ENCODE measurements at places on chromosomes 2 and 18.
A peak's percentile ranks its signal among the peaks of the same experiment; 100 is the strongest.

GRCh38 chr2:22787745-22788144 is 597.2 kb upstream of the KLHL29 start:
- DNase-seq, result no peak

DNA sequence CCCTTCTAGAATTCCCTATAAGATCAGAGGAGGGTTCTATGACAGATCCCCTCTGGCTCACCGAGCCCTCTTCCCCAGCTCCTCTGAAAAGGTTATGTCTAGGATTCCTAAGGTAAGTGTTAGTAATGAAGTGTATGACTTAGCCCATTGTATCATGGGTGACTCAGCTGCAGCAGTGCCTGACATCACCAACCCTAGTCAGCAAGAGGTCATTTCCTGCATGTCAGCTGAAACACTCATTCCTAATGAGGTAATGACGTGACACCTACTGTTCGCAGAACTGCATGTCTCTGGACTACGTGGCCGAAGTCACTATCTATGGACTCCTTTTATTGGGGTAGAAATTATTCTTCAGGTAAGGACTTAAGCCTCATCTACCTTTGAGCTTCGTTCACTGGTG is 196.1 kb upstream of the MYT1L start:
- no peak for DNase-seq

DNA sequence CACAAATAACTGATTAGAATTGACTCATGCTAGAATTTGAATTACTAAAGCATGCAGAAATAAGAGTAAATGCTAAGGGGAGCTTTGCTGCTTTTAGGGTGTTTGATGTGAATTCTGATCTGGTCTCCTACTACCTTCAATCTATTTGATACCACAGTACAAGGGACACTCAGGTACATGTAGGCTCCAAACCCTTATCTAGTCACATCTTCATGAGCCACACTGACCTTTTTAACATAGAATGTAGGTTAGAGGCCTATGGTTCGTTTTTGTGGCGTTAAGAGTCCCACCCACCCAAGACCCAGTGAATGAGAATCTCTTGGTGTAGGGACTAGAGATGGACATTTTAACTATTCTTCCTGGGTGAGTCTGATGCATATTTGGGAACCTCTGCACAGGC is 65.7 kb downstream of the PLCL1 start:
- DNase-seq, result no peak

- peak; percentile 18 for DNase-seq
Observed at GRCh38 chr18:2108591-2108990, 462.7 kb downstream of the METTL4 start.

DNA sequence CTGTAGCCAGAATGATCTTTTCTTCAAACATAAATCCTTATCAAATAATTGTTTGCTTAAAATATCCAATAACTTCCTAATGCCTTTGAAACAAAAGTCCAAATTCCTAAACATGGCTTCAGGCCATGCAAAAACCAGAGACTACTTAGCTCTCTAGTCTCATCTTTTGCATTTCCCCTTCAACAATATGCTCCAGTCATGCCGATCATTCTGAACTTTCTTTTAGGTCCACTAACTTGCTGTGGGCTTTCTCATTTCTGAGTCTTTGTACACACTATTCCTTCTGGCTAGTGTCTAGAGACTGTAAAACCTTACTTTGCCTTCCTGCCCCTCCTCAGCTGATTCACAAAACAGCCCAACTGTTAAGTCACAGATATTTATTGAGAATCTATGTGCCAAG is 51.5 kb downstream of the VIL1 start:
- no peak for DNase-seq

DNA sequence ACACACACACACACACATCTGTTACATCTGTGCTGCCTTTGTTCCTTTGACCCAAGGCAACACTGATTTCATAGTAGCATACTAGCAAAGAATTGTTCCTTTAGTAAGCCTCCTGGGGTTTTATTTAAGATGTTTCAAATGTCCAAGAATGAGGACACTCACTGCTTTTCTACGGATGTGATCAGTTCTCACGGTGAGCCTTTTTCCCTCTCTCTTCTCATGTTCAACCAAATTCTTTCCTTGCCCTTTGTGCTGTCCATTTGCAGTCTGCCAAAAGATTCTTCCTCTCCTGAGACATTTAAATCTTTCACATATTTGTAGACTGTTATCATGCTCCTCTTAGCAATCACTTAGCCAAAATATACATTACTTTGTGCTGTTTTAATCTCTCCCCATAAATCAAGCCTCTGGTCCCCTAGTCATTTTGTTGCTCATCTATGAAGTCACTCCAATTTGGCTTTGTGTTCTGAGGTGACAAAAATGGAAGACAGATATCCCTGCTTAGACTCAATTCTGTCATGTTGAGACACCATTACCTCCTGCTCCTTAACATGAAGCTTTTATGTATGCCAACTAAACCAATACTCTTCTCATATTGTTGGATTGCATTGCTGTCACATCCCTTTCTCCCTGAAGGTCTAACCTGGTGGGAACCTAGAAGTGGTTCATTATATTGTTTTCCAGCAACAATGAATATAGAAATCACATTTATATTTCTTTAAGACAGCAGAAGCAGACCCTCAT is 1605.3 kb upstream of the ACVR2A start:
- peak; percentile 68 for DNase-seq

GRCh38 chr2:151264157-151264825 is 2.6 kb upstream of the RBM43 start:
- peak; percentile 22 for DNase-seq

GRCh38 chr2:157337978-157338377 is 12.4 kb upstream of the ERMN start:
- no peak for DNase-seq

DNA sequence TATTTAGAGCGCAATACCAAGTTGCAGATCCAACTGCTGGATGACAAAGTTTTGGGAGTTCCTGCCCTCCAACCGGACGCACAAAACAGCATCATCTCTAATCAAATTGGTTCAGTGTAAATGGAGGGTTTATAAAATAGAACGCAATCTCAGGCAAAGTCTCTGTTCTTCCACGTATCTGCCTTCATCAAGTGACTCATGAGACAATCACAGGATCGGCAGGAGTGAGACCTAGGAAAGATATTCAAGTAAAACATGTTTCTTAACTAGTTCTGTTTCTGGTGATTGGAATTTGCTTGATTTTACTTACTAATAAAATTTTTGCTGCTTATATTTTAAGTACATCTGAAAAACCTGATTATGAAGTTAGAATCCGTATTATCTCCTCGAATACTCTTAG is 7.6 kb downstream of the FZD5 start:
- peak; percentile 19 for DNase-seq

DNA sequence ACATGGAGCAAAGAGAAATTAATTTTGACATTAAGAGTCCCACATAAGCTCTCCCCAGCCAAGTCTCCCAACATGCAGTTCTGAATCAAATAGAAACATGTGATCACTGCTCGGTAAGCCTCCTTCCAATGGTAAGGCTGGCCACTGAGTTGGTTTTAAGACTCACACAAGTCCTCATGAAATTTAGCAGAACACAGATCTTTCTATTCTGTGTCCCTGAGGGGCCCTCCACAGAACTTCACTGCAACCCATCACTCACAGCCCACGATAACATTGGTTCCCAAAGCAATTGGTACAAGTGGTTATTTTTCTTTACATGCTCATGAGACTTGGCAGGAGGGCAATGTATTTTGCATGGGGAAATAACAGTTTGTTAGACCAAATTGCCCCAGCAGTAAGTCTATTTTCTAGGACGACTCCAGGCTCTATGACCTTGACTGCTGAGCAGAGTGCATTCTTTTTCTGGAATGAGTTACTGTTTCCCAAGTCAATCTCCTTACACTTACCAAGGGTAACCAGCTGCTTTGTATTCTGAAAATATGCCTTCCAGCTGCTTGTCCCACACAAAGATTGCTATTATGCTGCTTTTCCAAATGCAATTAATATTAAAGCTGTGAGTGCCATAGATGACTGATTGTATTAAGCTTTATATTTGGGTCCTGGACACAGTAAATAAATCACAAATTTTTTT is 142.3 kb upstream of the TANK start:
- peak; percentile 52 for DNase-seq

GRCh38 chr18:78448591-78448990 is 531.0 kb upstream of the SALL3 start:
- DNase-seq, result no peak

- peak; percentile 84 for DNase-seq
Observed at GRCh38 chr2:39119732-39120520, 925 bp downstream of the SOS1 start.

DNA sequence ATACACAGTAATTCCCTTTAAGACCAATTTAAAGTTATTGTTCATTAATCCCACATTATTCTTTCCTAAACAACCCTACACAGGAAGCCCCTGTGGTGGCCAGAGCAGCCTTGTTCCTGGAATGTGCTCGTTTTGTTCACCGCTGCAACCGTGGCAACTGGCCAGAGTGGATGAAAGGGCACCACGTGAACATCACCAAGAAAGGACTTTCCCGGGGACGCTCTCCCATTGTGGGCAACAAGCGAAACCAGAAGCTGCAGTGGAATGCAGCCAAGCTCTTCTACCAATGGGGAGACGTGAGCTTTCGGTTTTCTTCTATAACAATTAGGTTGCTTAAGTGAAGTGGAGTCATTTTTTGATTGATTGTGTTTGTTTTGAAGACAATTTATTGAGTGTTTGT is 101.0 kb downstream of the UNC80 start:
- DNase-seq, result no peak

GRCh38 chr2:200336980-200337615 is 30.6 kb downstream of the SPATS2L start:
- peak; percentile 31 for DNase-seq

All from adipocyte (in vitro differentiated cells).